ENCODE measurements at places on chromosomes 2 and 18.

- no peak for DNase-seq
These were observed 91.6 kb downstream of the HS1BP3 start for GRCh38 chr2:20559277-20559676.

GRCh38 chr18:68438983-68439382 lies 275.9 kb downstream of the TMX3 start:
- DNase-seq, result no peak

- DNase-seq, result peak; percentile 16
These were observed 34.8 kb upstream of the MGAT5 start for GRCh38 chr2:134218930-134219658.

GRCh38 chr2:167814881-167815718 lies 432.3 kb downstream of the STK39 start:
- no peak for DNase-seq

GRCh38 chr18:24227977-24228666 lies 89.3 kb downstream of the CABYR start:
- DNase-seq, result no peak

GRCh38 chr2:229575569-229576315 lies 138.6 kb downstream of the DNER start:
- no peak for DNase-seq
